ENCODE measurements at places on chromosomes 5 and 9.

DNA sequence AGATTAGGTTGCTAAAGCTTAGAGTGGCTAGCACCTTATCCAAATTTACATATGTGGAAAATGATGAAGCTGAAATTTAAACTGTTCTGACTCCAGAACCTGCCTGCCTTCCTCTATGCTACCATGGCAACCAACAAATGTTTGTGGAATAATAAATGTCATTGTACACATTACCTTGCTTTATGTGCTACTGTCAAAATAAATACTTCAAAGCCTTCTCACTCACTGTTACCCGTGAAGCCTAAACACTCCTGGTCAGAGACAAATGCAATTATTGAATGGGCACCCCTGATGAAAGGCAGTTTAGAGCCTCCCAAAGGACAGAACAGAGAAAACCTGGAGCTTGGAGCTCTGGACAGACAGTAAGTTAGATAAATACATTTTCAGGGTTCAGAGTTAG is 158.6 kb downstream of the FAM114A2 start:
- DNase-seq: no peak

- DNase-seq: no peak
These were observed 55.2 kb upstream of the IL12B start for GRCh38 chr5:159385536-159385935.

DNA sequence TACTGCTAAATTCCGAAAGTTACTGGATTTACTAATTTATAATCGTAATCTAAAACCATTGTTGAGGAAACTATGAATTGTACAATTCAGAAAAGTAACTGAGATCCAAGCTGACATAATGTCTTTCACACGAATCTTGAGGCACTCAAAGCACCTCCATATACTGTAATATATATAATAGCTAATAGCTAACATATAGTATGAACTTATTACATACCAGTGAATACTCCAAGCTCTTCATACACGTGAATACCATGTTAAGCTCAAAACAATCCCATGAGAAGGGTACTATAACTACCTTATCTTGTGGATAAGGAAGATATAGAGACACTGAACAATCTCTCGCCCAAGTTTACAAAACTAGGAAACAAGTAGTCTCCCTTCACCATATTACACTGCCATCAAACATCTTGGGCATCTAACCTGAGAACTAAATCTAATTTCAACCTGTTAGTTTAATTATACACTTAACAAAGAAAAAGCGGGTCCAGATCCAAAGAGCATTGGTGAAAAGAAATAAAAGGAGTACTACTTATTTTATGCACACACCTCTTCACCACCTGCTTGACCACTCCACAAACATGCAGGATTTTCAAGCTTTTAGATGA is 1.0 kb downstream of the NUDCD2 start:
- no peak for DNase-seq

DNA sequence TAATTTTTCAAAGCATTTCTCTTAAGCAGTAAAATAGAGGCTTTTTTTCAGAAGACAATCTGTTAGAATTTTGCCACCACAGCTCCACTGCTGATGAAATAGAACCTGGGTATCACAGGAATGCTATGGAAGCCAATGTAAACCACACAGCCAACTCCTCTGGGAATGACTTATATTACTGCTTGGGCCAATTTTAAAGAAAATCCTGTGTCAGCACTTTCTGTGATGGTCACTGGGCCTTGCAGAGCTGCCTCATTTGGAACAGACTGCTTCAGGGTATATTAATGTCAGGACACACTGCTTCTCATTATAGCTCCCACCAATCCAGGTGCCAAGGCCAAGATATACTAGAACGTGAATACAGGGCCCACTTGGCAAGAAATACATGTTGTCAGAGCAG is 144.1 kb upstream of the ACTBL2 start:
- DNase-seq: no peak

DNA sequence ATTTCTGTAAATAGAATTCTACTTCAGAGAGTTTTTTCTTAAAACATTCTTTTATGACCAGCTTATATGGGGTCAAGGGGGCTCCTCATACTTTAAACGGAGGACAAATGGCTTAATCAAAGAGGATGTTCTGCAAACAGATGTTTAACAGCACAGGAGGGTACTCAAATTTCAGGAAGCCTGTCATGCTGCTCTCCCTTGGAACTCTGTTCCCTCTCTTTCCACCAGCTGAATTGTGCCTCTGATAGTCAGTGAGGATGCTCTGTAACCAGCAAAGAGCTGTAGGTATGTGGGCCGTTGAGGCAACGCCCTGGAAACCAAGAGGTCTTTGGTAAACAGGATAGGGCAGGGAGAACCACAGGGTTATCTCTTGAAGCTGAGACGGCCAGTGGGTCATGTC is 161.1 kb downstream of the C5orf15 start:
- DNase-seq: no peak

GRCh38 chr9:101530076-101530711 is 3.5 kb upstream of the RNF20 start:
- peak; percentile 68 for DNase-seq

GRCh38 chr5:31741496-31741895 is 102.6 kb downstream of the PDZD2 start:
- DNase-seq: no peak

- no peak for DNase-seq
These were observed 47.6 kb downstream of the MCTP1 start for GRCh38 chr5:95237324-95237723.

DNA sequence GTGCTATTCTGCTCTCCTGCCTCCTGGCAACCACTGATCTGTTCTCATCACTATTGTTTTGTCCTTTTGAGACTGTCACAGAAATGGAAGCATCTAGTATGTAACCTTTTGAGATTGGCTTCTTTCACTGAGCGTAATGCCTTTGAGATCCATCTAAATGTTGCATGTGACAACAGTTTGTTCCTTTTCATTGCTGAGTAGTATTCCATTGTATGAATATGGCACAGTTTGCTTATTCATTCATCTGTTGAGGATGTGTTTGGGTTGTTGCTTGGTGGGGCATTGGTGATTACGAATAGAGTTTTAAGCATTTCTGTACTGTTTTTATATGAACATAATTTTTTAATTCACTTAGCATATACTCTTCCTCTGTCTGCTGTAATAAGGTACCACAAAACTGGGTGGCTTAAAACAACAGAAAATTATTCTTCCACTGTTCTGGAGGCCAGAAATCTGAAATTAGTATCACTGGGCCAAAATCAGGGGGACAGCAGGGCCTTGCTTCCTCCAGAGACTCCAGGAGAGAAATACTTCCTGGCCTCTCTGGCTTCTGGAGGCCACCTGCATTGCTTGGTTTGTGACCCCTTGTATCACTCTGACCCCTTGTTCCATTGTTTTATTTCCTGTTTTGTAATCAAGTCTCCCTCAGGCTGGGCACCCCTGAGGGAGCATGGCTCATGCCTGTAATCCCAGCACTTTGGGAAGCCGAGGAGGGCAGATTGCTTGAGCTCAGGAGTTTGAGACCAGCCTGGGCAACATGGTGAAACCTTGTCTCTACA is 53.0 kb downstream of the EXOSC2 start:
- no peak for DNase-seq

GRCh38 chr9:97880336-97880735 is 27.3 kb downstream of the FOXE1 start:
- no peak for DNase-seq

- no peak for DNase-seq
These were observed 27.0 kb downstream of the TLE4 start for GRCh38 chr9:79598562-79599345.

- DNase-seq: no peak
These were observed 180.2 kb downstream of the ADCY2 start for GRCh38 chr5:7576023-7576715.

GRCh38 chr9:133116346-133117231 is 4.5 kb downstream of the RALGDS start:
- DNase-seq: no peak

DNA sequence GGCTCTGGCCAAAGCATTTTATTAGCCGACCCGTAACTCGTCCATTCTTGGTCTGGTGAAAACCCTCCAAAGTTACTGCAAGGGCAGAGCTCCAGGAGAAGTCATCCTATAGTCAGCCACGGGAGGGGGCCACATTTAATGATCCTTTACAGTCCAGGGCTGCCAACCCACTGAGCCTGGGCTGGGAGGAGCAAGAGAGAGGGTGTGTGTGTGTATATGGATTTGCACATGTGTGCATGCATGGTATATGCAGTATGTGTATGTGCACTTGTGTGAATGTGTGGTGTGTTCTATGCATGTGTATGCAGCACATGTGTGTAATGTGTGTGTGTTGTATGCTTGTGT is 4.2 kb upstream of the RASGEF1C start:
- no peak for DNase-seq

DNA sequence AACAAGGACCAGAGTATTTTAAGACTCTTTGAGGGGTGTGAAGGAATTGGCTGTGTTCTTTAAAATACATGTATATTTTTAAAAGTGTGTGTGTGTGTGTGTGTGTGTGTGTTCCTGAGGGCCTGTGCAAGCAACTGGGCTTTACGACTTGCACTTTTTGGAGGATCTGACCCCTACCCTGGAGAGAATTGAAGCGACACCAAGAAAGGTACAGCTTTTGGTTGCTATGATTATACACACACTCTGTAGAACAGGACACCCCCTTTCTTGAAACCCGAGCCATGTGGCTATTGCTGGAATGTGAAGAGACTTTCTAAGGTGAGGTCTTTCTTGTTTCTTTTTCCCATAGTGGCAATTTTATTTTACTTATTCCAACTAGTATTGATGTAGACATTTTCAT is 988 bp downstream of the SHISAL2B start:
- no peak for DNase-seq

GRCh38 chr5:137186759-137187461 is 312.2 kb downstream of the SPOCK1 start:
- no peak for DNase-seq

DNA sequence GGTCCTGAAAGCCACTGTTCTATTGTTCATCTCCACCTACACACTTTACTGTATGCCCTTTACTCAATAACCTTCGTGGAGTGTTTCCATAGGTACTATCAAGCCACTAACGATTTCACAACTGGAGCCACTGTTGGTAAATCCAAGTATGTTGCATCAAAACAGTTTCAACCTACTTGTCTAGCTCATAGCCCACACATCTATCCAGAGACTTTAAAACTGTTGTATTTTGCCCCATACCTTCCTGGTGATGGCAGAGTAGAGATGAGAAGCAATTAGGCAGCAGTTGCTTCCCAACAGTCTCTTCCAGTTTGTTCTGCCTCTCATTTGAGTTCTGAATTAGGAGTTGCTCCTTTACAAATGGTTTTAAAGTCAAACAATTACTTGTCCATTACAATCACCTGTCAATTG is 607 bp downstream of the FAXDC2 start:
- DNase-seq: no peak

GRCh38 chr5:151924564-151925301 is at the start of gene GLRA1:
Gene GLRA1, minus strand, starts transcription at chr5:151924851. Its CDS starts 302 bp downstream, at chr5:151924549.
- DNase-seq: peak; percentile 90

GRCh38 chr5:74201334-74202081 is 439.0 kb downstream of the ENC1 start:
- no peak for DNase-seq

DNA sequence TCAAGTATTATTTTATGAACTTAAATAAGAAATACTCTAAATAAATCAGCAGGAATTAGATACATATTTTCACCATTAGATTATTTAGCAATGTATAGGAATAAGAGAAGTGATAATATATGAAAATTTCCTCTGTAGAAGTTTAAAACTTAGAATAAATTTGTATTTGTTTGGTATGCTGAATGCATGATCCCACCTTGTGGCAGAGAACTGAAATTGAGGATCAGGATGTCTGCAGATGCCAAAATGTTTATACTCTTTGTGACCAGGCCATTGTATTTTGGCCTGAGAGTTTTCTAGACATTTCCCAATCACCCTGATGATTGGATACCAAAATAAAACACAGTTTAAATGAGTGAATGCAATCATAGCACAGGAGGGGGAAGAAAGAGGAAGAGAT is 6.3 kb downstream of the TYRP1 start:
- DNase-seq: no peak

DNA sequence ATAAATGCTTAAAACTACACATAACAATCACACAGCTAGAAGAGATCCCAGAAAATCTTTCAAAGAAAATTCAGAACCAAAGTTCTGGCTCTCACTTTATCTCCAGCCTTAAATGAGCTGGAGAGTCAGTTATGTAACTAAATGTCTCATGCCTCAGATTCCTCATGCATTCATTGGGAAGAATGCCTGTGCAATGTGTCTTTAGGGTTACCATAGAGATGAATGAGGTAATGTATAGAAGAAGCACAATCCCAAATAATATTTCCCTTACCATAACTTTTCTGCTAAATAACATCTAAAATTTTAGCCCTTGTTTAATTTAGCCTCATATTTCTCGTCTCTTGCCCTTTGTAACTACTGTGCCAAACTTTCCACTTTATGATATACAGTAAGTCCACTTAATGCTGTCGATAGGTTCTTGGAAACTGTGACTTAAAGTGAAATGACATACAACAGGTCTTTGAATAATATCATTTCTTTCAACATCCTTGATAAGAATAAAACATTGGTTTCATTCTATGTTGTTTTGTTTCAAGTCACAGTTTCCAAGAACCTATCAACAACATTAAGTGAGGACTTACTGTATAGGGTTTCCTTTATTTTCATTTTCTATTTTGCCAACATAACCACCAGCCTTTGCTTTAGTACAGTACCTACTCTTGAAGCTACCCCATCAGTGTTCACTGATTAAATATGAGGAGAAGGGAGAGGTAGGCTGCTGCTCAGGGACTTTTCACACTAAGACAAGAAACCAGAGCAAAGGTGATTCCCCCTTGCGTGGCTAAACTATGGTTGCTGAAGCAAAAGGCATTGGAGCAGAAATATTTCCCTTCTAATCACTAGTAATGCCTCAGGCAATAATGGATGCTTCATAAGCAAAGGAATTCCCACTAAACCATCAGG is 295.7 kb upstream of the PTGER4 start:
- DNase-seq: no peak

- no peak for DNase-seq
These were observed 209.8 kb downstream of the MCTP1 start for GRCh38 chr5:95075111-95075510.

- DNase-seq: peak; percentile 71
These were observed 61.0 kb downstream of the IPPK start for GRCh38 chr9:92608909-92609445.

GRCh38 chr9:70411121-70411929 is 3.1 kb downstream of the KLF9 start:
- no peak for DNase-seq

DNA sequence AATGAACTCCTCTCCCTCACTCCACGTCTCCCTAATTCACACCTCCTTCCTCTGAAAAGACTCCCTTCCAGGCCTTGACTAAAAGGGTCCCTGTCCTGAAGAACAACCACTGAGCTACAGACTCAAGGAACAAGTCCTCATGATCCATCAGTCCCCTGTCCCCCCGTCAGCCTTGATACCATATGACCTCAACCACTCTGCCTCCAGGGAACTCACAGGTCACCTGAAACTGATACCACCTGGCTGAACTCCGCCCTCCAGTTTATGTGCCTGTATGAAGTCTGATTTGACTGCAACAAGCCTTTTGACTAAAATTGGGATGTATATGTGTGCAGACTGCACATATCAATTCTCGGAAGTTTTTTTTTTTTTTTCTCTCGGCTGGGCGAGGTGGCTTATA is 88.7 kb downstream of the UGCG start:
- no peak for DNase-seq

DNA sequence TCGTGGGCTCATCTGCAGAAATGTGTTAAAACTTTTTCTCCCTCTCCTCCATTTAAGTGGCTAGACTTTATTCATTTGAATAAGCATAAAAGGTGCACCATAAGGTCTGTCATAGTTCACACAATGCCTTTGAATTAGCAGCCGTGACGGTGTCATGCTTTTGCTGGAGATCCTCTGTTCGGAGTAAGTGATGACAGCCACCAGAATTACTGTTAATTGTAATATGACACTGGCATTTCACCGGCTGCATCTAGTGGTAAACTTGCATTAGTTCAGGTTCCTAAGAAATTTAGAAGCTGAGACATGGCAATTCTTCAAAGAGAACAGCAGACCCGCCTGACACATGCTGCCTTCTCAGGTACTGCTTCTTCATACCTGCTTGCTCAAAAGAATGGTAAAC is 241.7 kb downstream of the EBF1 start:
- no peak for DNase-seq
